Fibroblast of skin of back (primary cell): ENCODE measurements at places on chromosomes 11 and 22.
A peak's percentile ranks its signal among the peaks of the same experiment; 100 is the strongest.

DNA sequence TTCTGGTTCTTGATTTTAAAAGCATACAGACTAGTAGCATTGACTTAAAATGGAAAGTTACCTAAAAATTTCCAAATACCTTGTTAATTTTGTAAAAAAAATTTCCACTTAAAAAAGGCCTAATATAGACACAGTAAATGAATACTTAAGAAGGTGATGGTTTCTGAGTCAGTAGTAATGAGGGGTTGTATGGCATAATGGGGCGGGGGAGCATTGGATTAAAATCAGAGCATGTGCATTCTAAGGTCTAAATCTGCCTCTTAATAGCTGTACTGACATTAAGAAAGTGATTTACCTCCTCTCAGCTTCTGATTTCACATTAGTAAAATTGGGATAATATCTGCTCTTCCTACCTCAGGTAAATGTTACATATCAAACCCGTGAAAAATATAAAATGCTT lies 446.5 kb downstream of the AASDHPPT start:
- no peak for DNase-seq

DNA sequence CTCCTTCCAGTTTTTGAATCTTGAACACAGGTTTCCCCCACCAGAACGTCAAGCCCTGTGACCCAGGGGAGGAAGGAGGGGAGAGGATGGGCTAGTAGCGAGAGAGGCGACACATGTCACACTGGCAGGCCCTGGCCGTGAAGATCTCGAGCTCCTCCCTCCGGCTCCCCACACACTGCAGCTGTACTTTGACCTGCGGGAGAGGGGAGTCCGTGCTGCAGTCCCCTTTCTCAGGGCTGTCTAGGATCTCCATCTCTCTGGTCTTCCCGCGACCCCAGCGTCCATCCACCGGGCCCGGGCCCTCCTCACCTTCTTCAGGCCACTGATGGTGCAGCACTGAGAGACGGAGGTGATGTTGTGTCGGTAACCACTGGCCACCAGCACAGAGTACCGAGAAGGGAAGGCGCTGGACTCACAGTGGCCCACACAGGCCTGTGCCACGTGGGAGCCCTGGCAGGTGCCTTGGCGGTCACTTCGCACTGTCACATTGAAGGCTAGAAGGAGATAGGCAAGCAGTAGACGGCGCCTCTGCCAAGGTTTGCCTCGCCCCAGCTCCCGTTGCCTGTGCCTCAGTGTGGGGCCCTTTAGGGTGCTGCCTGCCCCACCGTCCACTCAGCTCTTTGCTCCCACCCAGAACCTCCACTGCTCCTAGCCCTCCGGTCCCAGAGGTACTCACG lies 873 bp downstream of the GPHA2 start:
- no peak for DNase-seq

DNA sequence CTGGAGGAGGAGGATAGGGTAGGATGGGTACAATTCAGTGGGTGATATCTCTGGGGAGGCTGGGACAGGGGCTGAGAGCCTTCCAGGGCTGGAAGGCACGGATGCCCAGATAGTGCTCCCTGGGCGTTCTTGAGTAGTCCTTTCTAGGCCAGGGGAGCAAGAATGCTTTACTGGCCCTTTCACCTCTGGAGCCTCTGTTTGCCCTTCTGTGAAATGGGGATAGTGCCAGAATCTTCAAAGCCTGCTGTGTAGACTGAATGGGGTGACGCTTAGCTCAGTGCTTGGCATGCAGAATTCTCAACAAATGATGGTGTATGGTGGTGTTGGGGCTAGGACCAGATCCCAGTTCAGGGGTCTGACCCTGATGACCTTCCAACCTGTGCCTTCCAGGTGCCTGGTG lies 7.7 kb downstream of the MTFP1 start:
- no peak for DNase-seq

- DNase-seq = no peak
Observed at GRCh38 chr11:74871037-74871436, 77.9 kb downstream of the XRRA1 start.

DNA sequence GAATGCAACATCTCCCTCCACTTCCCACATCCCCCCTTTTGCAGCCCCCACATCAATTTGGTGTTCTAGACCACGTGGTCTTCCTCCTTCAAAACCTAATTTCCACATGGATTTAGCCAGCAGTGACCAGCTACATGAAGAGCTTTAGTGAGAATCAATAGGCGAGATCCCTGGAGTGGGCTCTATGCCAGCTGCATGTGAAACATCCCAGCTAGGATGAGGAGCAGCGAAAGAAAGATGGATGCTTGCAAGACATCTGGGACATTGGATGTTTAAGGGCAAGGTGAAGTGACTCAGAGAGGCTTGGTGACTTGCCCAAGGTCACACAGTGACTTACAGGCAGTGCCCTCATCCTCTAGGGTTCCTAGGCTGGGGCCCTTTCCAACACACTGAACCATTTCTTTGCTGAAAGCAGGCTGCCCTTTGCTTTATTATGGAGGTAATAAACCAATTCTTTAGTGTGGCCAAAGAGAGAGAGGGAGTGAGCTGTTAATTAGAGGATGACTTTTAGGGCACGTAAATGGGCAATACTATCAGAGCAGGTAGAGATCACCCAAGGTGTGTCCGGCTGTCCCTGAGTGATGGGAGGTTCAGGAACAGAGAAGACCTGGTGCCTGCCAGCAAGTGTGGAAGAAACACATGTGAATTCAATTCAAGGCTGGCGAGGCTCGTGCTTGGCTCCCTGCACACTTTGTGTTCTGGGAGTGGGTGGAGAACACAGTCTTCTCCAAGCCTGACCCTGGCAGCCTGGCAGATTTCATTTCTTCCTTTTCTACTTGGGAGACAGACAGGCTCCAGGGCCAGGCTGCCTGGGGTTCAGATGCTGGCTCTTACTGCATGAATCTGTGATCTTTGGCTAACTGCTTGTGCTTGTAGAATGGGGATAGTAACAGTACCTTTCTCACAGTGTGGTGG lies 24.0 kb downstream of the TSPAN18 start:
- no peak for DNase-seq

DNA sequence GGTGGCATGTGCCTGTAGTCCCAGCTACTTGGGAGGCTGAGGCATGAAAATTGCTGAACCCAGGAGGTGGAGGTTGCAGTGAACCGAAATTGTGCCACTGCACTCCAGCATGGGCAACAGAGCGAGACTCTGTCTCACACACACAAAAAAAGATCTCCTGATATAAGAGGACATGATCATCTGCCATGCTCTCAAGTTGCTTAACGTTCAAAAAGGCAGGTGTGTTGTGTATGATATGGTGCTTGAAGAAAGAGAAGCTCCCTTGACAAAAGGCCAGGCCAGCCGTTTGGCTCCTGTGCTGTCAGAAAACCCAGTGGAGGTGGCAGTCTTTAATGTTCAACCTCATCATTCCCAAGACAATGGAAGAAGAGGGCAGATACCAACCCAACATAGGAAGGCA lies 117.3 kb upstream of the PLET1 start:
- no peak for DNase-seq

- peak; percentile 13 for DNase-seq
Observed at GRCh38 chr22:19853879-19854777, 546 bp downstream of the GNB1L start.

GRCh38 chr11:72975778-72976521 lies 161.7 kb downstream of the ATG16L2 start:
- DNase-seq = peak; percentile 89

DNA sequence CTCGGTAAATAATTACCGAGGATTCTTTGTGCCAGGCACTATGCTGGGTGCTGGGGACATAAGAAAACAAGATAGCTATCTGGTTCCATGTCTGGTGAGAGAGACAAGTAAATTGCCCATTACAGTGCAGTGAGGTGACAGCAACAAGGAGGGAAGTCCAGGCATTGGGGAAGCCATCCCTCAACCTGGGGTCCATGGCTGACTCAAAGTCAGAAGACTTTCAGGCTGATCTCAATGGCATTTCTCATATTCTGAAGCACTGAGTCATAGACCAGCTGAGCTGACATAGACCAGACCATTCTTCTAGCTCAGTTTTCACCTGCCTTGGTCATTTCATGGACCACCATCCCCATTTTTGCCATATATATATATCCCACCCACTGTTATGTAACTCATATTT lies 158.8 kb downstream of the TTC17 start:
- peak; percentile 14 for DNase-seq

- DNase-seq = peak; percentile 82
Observed at GRCh38 chr22:41048791-41049717, 43.3 kb upstream of the EP300 start.

DNA sequence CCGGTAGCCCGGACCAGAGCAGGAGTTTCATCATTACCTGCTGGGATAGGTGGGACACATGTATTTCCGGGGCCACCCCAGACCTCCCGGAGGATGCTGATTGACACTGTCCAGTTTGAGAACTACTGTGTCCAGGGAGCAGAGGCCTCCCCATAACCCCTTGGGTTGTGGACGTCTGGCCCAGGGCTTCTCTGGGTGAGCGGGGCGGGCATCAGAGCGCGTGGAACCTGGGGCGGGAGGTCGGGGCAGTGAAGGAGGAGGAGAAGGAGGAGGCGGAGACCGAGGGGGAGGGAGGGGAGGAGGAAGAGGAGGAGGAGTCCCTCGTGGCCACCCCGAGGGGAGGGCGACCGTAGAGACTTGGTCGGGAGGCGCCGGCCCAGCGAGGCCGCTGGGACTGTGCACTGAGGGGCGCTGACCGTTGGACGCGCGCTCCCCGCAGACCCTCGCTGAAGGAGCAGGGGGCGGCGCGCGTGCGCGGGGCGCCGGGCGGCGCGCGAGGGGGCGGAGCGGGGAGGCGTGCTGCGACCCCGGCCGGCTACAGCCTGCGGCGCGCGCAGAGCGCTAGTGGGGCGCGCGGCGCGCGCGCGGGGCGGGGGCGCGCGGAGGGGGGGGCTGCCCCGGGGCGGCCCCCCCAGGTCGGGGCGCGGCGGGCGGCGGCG lies at the start of gene GRK3:
Gene GRK3, plus strand, starts transcription at position 356 of the 659 bp plus-strand sequence. CDS start 366 bp downstream, outside the sequence.
- DNase-seq = peak; percentile 68

DNA sequence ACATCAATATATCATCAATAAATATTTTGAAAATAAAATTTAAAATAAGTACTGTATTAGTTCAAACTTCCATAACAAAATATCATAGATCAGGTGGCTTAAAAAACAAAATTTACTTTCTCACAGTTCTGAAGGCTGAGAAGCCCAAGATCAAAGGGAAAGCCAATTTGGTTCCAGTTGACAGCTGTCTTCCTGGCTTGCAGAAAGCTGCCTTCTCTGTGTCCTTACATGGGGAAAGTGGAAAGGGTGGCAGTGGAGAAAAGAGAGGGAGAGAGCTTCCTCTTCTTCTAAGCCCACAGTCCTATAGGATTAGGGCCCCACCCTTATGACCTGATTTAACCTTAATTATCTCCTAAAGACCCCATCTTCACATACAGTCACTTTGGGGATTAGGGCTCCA lies 51.2 kb upstream of the MYOD1 start:
- no peak for DNase-seq

DNA sequence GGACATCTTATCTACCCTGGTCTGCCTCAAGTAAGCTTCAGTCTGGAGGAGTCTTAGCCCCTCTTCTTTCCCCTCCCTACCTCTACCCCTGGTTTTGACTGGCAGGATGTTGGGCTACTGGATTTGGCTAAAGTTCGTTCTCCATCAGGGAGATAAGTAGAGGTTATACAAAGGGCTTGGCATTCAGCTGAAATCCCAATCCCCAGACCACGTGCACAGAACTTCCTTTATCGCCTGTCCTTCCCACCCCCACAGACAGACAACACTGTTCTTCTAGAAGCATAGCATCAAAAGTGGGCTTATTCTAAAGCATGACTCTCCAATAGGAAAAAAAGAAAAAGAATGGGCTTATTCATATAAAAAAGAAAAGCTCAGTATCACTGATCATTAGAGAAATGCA lies 7.8 kb downstream of the PRG3 start:
- DNase-seq = no peak

DNA sequence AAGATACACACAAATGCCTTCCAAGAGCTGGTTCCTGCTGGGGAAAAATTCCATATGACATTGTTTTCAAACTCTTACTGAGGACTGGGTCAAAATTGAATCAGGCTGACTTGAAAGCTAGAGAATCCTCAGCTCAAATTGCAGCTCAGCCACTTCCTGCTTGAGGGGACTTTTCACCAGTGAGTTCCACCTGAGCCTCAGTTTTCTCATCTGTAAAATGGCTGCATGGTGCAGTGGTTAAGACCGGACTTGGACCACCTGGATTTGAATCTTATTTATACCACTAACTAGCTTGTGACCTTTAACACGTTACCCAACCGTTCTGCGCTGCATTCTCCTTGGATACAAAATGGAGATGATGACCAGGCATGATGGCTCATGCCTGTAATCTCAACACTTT lies 69.9 kb upstream of the ASPHD2 start:
- DNase-seq = no peak

DNA sequence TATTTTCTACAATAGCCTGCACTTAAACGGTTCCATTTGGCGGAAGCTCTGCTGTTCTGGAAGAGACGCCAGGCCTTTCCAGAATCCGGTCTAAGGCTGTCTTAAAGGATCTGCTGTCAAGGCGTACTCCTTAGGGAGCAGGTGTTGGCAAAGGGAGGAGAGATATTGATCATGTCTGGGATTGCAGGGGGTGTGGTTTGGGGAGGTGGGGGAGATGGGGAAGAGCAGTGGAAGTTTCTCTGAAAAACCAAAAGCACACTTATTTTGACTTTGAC lies 22.5 kb upstream of the WNT11 start:
- DNase-seq = no peak

DNA sequence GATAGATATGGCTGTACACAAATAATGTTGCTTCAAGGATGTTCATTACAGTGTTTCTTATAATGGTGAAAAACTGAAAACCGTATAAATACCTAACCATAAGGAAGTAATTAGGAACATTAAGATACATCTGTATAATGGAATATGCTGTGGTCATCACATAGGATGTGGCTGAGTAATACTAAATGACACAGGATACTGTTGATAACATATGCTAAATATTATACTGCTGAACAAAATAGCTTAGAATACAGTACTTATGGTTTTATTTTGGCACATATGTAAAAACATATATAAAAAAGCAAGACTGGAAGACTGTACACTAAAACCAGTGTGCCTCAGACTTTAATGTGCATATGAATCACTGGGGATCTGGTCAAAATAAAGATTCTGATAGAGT lies 43.8 kb downstream of the FBXO7 start:
- DNase-seq = peak; percentile 22
